ENCODE measurements at places on chromosomes 7 and 10. TPM values are rescaled to one million over a fixed set of nuclear protein-coding genes. Genes with fewer than 3 reads are reported as not detected.

NEBL gene
- 0.22 TPM for total RNA-seq

MBL2 gene
- not detected for total RNA-seq

MINDY4 gene
- 18.3 TPM for total RNA-seq

CTAGE8 gene
- under 0.01 TPM for total RNA-seq

CPEB3 gene
- total RNA-seq = 0.86 TPM

KNDC1 gene
- total RNA-seq = under 0.01 TPM

All from placental pericyte (primary cell).